Activated CD4-positive, alpha-beta T cell treated with anti-CD3 and anti-CD28 coated beads, Interleukin-2, amount 50 U/mL, for 4 hours (primary cell): ENCODE measurements at places on chromosomes 4 and X.
A peak's percentile ranks its signal among the peaks of the same experiment; 100 is the strongest.

- DNase-seq, result no peak
These were observed 159.2 kb downstream of the TECRL start for GRCh38 chr4:64250061-64250460.

DNA sequence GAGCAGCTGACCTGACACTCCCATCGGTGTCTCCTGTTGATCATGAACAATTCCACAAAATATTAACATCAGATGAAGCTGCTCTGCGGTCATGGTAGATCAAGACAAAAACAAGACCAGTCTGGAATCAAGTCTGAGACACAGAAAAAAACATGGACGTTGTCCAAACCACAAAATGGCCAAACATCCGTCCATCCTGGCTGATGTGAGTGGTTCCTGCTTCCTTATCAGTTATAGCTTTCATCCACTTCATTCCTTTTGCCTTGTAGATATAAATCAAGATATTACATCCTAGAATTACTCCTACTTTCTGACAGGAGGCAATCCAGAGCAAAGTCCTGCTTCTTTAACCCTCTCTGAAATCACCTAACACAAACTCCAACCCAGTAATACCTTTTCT lies 28.8 kb upstream of the PCSK1N start:
- no peak for DNase-seq

GRCh38 chr4:109182696-109183095 lies 119.8 kb downstream of the COL25A1 start:
- no peak for DNase-seq

DNA sequence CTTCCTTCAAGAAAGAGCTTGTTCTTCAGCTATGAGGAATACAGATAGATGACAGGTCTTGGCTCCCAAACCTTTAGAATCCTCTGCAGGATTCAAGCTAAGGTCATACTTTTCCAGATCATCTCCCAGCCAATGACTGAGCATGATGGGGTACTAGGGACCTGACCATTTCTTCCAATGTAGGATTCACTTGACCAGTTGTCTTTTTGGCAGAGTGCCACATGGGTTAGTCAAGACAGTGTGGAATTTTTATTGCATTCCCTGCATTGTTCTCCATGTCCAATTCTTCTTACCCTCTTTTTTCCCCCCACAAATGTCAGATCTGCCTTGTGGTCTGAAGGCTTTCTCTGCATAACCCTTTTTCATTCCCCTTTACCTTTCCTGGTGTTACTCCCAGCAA lies 99.5 kb downstream of the CCSER1 start:
- DNase-seq, result no peak

- no peak for DNase-seq
These were observed 12.1 kb downstream of the UVSSA start for GRCh38 chr4:1359144-1359501.

DNA sequence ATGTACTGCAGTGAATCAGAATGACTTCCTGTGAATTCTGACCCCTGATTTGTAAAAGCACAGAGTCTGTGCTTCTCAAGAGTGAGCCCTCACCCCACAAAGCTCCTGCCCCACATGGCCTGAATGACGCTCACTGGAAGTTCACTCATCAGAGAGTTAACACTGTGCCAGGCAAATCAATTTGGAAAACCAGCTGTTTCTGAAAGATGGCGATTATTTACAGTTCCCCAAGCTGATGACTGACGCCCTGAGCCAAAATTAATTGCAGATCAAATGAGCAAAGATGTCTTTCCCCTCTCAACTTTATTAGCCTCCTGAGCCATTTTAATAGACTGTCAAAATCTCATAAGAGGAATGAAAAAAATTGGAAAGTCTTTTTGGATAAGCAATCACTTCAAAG lies 118.0 kb downstream of the SLC2A9 start:
- DNase-seq, result no peak

- no peak for DNase-seq
These were observed 581.2 kb upstream of the IGFBP7 start for GRCh38 chr4:57691370-57691769.

- DNase-seq, result peak; percentile 2
These were observed 102.6 kb upstream of the PRKX start for GRCh38 chrX:3815896-3816664.

DNA sequence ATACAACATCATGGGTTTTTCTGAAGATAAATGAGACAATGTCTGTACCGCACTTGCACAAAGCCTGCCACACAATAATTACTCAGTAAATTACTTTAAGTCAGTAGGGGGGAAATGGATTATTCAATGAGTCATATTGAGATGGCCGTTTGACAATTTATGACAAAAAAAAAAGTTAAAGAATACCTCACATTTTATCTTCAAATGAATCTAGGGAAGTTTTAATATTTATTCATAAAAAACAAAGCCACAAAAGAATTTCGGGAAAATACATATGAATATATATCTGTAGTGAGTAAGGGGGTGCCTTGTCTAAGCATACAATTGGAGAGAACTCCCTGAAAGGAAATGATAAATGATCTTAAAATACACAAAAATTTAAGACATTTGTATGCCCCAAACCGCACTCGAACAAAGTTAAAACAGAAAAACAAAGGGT lies 197.0 kb upstream of the SLC7A11 start:
- DNase-seq, result no peak

- no peak for DNase-seq
These were observed 204.5 kb downstream of the CPE start for GRCh38 chr4:165583341-165583740.

GRCh38 chr4:165588534-165589315 lies 209.9 kb downstream of the CPE start:
- no peak for DNase-seq

GRCh38 chr4:147318586-147318985 lies 162.3 kb upstream of the EDNRA start:
- no peak for DNase-seq

GRCh38 chrX:1521459-1521956 lies 15.5 kb downstream of the P2RY8 start:
- DNase-seq, result no peak

GRCh38 chrX:137567682-137568232 lies 1.8 kb downstream of the ZIC3 start:
- DNase-seq, result no peak

DNA sequence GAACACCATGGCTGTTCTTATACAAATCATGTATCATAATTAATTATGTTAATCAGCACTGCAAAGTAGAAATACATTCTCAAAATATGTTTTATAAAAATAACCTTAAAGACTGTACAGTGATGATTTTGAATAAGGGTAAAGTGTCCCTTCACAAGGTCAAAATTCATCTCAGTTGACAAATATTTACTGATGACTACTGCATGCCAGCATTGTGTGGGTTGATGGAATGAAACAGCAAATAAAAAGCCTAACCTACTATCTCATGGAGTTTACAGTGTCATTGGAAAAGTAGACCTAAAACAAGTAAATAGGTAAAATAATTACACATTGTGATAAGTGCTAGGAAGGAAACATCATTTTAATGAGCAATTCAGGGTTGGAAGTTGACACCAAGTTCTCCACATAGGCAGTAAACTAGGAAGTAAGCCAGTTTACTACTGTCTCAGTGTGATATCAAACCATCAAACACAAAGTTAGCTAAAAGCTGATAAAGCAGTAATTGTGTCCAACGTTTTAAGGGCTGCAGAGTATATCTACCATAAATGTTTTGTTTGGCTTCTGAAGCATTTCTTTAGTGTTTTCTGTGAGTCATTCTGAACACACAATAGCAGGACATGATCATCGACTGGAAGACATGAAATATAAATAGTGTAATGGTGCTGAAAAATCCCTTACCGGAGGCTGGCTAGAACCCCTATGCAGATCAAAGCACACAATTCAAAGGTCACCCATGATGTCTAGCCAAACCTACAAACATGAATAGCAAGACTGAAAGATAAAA lies 221.8 kb downstream of the DACH2 start:
- no peak for DNase-seq

DNA sequence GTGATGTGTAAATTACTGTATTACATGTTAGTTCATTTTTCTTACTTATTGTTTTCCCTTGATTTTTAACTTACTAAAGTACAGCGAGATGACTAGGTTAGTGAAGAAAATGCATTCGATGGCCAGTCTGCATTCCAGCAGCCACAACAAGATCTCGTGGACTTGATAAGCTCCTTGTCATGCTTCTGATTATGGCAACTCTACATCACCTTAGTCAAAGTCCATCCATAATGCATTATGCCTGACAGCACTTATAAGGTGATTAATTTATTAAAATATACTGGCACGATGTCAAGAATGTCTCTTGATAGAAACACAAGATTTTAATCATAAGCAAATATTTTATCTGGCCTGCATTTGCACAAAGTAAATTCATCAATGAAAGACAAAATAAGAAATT lies 109.9 kb upstream of the NAP1L5 start:
- no peak for DNase-seq

- no peak for DNase-seq
These were observed 39.5 kb downstream of the WDR1 start for GRCh38 chr4:10077076-10077475.

- no peak for DNase-seq
These were observed 224.5 kb downstream of the PCDH18 start for GRCh38 chr4:137307806-137308205.

GRCh38 chr4:132026166-132026565 lies 1122.9 kb upstream of the PCDH10 start:
- no peak for DNase-seq

- DNase-seq, result no peak
These were observed 269.6 kb downstream of the GBA3 start for GRCh38 chr4:22962295-22962694.
